ENCODE measurements at places on chromosomes 6 and 20.

DNA sequence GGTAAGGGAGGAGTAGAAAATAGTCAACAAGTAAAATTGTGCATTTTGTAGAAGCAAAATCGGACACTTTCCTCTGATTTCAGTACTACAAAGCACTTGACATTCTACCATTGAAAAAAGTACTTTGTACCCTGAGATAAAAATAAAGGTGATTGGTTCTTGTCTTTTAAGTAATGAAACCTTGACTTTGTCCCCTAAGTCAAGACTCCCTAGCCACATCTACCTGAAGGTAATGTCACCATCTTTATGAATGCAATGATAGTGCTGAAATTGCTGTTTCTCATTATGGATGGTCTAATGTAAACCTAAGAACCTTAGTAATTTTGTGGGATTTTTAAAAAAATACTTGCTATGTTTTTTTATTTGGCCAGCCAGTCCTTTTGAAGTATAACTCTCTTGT lies 2.4 kb upstream of the MAN1A1 start:
- DNase-seq: no peak

- DNase-seq: no peak
Measured at GRCh38 chr20:40868551-40869217, 159.9 kb upstream of the TOP1 start.

GRCh38 chr20:33460711-33461110 lies 17.1 kb upstream of the SNTA1 start:
- no peak for DNase-seq

DNA sequence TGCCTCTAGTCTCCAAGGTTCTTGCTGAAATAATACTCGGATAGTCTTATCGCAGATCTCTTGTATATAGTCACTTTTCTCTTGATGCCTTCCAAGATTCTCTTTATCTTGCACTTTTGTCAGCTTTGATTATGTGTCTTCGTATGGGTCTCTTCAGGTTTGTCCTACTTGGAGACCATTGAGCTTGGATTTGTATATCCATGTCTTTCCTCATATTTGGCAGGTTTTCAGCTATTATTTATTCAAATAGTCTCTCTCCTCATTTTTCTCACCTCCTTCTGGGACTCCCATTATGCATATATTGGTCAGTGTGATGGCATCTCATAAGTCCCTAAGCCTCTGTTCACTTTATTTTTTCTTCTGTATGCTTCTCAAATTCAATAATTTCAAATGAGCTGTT lies 23.0 kb downstream of the ECI2 start:
- no peak for DNase-seq

GRCh38 chr6:92023410-92023966 lies 1395.9 kb downstream of the EPHA7 start:
- DNase-seq: no peak

GRCh38 chr20:44075950-44076232 lies 111.1 kb downstream of the JPH2 start:
- no peak for DNase-seq

GRCh38 chr6:16450285-16450684 lies 211.9 kb downstream of the GMPR start:
- DNase-seq: no peak

DNA sequence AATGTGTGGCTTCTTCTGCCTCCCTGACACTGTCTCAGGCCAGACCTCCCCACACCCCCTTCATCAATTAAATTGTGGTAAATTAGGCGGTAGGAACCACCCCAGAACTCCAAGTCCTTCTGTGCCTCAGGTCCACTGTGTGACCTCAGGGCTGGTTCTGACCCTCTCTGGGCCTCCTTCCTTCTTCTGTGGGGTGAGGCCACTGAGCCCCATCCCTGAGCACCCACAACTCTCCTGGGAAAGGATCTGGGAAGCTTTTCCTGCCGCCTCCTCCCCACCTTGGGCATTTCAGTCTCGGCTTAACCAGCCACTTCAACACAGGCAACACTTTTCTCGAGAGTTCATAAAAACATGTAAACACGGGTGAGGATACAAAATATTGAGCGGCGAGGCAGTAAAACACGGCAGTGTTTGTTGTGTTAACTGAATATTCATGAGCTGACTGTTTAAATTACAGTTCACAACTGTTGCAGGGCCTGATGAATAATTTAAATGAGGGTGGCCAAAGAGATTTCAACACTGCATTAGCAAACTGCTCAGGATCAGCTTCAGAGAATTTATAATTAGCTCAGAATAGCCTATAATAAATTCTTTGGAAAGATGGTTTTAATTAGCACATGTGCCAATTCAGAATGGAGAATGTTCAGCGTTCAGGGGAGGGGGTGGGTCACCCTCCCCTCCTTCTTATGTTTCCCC lies 112.1 kb downstream of the TOX2 start:
- DNase-seq: no peak

Measured in NCI-H2081 treated with DMSO at 0.1 percent for 48 hours (cell line).